ENCODE measurements at places on chromosomes 1 and 21.

DNA sequence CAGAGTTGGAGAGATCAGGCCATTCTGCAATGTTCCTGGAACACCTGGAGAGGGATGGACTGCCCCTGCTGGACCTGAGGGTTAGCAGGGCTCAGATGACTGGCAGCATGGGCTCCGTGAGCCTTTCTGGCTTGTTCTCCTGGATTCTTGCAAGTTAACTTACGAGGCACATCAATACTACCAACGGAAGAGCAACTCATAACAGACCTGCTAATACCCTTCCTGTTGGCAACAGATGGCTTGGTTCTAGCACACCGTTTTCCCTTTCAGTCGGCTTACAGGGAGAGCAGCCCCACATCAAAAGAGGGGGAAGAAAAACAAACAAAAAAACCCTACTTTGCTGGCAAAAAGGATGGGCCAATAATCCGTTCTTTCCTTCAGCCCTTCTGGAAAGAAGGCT is 47.9 kb downstream of the SLC66A1 start:
- DNase-seq: no peak

- DNase-seq: no peak
Measured at GRCh38 chr1:6440198-6441126, 15.9 kb downstream of the ESPN start.

GRCh38 chr1:99005537-99005942 is 879 bp upstream of the PLPPR5 start:
- DNase-seq: no peak

DNA sequence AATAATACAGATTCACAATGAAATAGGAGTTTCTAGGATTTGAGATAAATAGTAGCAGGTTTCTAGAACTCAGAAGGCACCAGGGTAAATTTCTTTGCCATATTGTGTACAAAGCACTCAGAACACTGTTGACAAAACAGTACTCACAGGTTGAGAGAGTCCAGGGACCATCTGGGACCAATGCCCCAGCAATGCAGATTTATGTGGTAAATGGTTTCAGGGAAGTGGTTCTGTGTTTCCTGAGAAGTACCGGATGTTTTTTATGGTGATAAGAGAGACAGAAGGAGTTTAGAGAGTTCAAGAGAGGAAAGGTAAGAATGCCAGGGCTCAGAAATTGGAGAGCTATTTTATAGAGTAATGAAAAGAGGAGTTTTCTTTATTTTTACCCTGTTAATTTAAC is 29.6 kb upstream of the DIPK1A start:
- DNase-seq: no peak

DNA sequence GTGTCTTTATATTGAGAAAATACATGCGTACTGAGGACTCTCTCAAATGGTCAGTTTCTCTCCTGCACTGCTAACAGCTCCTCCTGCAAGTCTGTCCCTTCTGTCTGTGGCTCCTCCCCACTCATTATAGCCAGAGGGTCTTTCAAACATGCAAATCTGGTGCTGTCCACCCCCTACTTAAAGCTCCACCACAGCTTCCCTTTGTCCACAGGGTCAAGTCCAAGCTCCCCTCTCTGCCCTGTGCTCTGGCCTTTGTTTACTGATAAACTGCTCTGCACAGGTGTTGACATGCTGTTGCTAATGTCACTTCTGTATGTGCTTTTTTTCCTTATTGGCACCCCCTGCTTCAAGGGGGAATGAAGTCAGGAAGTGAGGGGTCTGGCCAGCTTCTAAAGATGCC is 47.7 kb upstream of the GPR37L1 start:
- no peak for DNase-seq

All from CMK (cell line).